T-helper 9 cell (primary cell): ENCODE measurements at places on chromosomes 16 and 17.

DNA sequence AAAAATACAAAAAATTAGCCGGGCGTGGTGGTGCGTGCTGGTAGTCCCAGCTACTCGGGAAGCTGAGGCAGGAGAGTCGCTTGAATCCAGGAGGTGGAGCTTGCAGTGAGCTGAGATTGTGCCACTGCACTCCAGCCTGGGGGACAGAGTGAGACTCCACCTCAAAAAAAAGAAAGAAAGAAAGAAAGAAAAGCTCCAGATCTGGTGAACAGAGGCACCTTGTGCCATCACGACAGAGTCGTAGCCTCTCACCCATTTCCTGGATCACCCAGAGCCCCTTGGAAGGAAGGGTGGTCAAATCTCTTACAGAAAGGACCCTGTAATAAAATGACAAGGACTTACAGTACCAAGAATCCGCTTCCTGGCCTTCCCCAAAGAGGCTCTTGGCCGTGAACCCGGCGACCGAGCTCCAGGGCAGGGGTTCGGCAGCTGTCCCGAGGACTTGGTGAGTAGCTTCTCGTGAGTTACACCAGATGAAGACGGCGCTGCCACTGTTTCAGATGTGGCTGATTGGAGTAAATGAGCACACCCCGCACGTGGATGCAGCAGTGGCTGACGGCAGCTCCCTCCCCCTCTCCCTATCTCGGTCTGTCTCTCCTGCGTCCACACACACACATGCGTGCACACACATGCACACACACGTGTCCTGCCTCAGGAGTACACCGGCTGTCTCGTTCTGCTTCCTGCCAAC, 13.5 kb downstream of the LGALS3BP start:
- DNase-seq: no peak

GRCh38 chr16:76583466-76583865, 306.3 kb downstream of the CNTNAP4 start:
- no peak for DNase-seq

DNA sequence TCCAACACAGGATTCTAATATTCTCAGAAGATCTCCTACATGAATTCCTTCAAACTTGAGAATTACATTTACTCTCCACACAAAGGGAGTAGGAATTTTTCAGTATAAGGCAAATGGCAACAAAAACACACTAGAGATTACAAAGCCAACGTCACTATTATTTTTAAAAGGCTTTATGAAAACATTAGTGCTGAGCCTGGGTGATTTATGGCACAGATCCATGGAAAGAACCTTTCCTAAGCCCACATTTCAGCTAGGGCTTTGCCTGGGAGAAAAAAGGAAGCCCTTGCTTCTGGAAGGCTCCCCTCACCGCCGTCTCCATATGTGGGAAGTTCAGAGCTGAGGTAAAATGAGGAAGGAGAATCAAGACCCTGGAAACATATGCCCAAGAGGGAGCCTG, 499.4 kb upstream of the HSBP1 start:
- no peak for DNase-seq

DNA sequence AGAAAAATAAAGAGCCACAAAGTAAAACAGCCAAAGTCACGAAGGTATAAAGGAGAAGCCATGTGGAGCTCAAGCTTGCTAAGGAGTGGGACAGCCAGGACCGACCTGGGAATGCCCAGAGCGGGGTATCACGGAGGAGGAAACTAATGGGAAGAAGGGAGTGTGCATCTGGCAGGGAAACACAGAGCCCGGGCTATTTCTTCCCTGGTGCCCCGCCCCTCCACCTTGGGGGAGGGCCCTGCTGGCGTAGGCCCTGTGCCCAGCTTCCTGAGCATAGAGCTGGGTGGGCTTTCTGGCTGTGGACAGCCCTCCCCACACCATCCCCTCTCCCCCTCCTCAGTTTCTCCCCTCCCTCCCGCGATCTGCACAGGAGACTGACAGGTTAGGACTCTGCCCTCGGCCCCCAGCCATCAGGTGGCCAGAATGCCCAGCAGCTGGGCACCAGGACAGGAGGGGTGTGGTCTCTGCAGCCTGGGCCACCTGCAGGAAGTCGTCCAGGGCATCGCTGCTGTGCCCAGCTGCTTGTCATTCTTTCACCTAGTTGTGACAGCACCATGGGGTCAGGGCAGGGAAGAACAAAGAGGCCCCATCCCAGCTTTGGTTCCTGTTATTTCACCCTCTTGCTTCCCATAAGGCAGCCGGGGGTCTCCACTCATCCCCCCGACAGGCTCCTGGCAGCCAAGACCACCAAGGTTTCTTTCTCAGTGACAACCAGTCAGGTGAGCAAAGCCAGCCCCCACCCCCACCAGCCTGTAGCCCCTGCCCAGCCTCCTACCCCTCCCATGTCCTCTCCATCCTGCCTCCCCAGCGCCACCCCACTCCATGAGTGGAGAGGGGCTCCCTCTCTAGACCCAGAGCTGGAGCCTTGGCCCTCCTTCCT, 7.1 kb upstream of the DCAF7 start:
- no peak for DNase-seq

DNA sequence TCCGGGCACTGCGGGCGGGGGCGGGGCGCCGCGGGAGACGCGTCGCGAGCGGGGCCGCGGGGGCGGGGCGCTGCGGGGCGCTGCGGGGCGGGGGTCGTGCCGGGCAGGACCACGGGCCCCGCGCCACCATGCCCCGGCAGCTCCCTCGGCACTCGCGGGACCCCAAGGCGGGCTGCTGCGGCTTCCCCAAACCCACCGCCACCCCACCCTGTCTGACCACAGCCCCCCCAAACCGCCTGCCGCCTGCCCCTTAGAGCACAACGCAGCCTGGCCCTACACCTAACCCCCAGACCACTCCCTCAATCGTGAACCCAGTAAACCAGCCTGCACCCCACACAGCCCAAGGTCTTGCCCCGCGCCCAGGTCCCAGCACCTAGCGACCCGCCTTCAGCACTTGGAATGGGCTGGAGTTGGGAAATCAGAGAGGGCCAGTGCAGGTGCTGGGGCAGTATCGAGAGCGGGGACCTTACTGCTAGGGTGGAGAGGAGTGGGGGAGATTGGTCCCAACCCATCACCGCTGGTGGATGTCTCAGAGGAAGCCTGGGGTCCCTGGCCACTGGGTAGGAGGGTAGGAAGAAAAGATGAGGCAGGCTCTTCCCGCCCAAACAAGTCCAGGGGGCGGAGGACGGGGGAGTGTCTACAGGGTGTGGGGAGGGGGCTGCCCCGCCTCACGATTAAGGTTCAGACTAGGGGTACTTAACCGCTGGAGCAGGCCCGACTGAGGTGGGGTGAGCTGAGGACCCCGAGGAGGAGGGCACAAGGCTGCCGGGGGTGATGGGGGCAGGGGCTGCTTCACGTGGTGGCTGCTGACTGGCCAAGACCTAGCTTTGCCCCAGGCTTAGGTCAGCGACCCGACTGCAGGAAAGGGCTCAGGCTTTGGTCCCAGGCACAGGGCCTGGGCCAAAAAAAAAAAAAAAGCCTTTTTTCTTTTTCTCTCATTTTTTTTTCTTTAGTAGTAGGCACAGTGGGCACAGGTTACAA, 539 bp upstream of the VAMP2 start:
- DNase-seq: no peak

GRCh38 chr17:29197516-29198272, 17.5 kb upstream of the MYO18A start:
- no peak for DNase-seq

- DNase-seq: no peak
These were observed 306.9 kb upstream of the RBFOX1 start for GRCh38 chr16:7025616-7026190.

GRCh38 chr17:48483004-48483403, 47.8 kb downstream of the HOXB1 start:
- no peak for DNase-seq

DNA sequence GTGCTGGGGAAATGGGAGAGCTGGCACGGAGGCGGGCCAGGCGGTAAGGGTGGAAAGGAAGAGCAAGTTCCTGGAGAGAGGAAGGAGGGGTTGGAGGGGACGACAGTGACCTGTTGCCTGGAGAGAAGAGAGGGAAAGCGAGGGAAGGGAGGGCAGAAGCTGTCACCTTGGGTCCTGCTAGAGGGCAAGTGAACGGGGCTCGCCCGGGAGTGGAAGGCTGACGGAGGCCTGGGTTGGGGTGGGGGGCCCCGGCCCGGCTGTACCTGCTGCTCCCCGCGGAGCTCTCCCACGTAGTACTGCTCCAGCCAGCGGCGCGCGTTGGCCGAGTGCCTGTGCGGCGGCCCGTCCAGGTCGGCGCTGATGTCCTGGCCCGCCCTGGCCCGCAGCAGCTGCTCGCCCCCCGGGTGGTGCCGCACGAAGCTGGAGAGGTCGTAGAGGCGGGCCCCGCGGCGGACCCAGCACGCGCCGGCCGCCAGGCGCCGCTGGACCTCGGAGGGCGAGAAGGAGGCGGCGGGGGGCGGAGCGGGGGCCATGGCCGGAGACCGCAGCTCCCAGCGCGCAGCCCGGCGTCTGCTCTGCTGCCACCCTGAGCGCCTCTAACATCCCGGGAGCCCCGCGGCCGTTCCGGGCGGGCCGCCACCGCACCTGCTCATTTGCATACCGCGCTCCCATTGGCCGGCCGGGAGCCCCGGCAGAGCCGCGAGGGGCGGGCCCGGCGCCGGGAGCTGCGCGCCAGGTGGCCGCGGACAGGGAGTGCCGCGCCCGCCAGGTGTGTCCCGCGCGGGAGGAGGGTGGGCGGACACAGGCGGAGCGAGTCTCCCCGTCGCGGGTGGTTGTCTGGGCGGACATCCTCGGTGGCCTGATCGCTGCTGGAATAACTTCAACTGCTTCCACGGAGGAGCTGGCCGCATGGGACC, at the start of gene FA2H:
FA2H (minus strand) TSS at position 598 of the 917 bp plus-strand sequence; CDS start at position 533, 65 bp downstream.
- peak; percentile 62 for DNase-seq

GRCh38 chr17:43631429-43631828, 30.3 kb downstream of the MEOX1 start:
- no peak for DNase-seq

DNA sequence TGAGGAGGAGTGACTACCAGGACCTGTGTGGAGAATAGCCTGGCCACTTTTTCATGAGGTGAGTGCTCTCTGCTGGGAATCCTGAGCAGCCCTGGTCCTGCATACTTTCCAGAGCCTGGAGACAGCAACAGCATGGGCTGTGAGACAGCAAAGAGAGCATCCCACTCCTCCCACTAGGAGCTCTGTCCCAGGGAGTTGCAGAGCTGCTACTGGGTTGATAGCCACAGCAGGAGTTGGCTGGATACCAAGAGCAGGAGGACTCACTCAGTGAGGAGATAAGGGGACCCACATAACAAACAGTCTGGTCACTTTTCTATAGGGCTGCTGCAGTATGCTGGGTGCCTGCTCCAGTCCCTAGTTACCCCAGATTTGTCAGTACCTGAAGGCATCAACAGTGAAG, 439.3 kb upstream of the CDH8 start:
- DNase-seq: no peak

GRCh38 chr17:9185142-9185541, 163.8 kb downstream of the NTN1 start:
- DNase-seq: no peak

- no peak for DNase-seq
These were observed 717 bp downstream of the CYBA start for GRCh38 chr16:88649924-88650748.

GRCh38 chr16:67150833-67151396, at the start of gene B3GNT9:
Gene B3GNT9, minus strand, starts transcription at chr16:67150998. Its CDS starts 513 bp downstream, at chr16:67150485.
- DNase-seq: no peak

- DNase-seq: no peak
These were observed 4.8 kb upstream of the FBXL19 start for GRCh38 chr16:30918614-30919013.

GRCh38 chr17:3918372-3919122, 2.3 kb upstream of the P2RX1 start:
- DNase-seq: no peak

GRCh38 chr16:81866820-81867440, 87.8 kb downstream of the PLCG2 start:
- no peak for DNase-seq

- no peak for DNase-seq
These were observed 27.9 kb downstream of the NLRC5 start for GRCh38 chr16:57017251-57017650.

DNA sequence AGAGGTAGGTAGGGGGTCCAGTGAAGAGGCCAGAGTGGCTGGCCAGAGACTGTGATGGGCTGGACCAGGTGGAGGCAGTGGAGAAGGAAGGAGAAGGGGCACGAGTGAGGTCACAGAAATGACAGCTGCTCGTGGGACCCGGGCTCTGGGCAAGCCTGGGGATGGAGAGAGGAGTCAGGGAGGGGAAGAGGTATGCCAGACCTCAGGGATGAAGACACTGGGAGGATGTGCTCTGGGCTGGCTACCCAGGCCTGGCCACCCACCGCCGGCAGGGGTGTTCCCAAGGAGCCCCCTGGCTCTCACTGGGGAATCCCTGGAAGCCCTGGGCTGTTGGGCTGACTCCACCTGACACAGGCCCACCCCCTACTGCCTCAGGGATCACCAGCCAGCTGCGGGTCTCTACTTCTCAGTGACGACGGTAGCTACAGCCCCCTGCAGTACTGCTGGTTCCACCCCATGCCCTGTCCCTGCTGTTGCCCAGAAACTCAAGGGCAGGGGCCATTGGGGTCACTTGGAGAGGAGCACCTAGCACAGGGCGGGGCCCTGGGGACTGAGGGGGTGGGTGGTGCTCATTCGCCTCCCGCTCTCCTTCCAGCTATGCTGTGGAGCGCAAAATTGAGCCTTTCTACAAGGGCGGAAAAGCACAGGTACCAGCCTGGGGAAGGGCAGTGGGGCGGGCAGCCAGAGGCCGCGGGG, 1.8 kb downstream of the TBL3 start:
- no peak for DNase-seq

- no peak for DNase-seq
These were observed 90.2 kb downstream of the SYCE1L start for GRCh38 chr16:77289331-77289809.

DNA sequence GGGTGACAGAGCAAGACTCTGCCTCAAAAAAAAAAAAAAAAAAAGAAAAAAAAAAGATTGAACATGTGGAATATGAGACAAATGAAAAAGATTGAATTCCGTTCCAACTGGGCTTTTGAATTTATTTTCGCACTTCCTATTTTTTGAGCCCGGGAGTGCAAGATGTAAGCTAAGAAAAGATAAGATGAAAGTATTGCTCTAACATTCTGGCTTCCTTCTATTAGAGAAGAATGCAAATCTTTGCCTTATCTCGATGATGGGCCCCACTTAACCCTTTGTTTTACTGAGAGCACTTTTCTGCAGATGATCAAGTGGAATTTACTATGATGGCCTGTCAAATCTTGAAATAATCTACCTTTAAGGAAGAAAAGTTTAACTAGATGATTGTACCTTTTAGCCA, 96.3 kb downstream of the WWOX start:
- no peak for DNase-seq

- no peak for DNase-seq
These were observed 17.6 kb downstream of the POLR3K start for GRCh38 chr16:35678-36305.

- no peak for DNase-seq
These were observed 15.5 kb downstream of the HIC1 start for GRCh38 chr17:2070241-2071023.
